ENCODE measurements at places on chromosomes 13 and 19. TPM values are rescaled to one million over a fixed set of nuclear protein-coding genes. Genes with fewer than 3 reads are reported as not detected.

Gene URI1
- 60.4 TPM for total RNA-seq

Gene TEX101
- not detected for total RNA-seq

Gene RGL3
- total RNA-seq, result 1.8 TPM

Gene RFPL4A
- total RNA-seq, result not detected

Gene PNMA8B
- total RNA-seq, result 1.7 TPM

Gene PRTN3
- not detected for total RNA-seq

Gene LYPD3
- total RNA-seq, result 0.50 TPM
